Stimulated activated CD8-positive, alpha-beta memory T cell treated with anti-CD3 and anti-CD28 coated beads, Interleukin-2, amount 100 ng/mL, for 48 hours (primary cell): ENCODE measurements at places on chromosomes 11 and 22.

GRCh38 chr11:133928628-133929059 is 28.1 kb downstream of the IGSF9B start:
- peak; percentile 48 for DNase-seq

- DNase-seq: no peak
These were observed 97.6 kb downstream of the KCNQ1 start for GRCh38 chr11:2542406-2542805.

DNA sequence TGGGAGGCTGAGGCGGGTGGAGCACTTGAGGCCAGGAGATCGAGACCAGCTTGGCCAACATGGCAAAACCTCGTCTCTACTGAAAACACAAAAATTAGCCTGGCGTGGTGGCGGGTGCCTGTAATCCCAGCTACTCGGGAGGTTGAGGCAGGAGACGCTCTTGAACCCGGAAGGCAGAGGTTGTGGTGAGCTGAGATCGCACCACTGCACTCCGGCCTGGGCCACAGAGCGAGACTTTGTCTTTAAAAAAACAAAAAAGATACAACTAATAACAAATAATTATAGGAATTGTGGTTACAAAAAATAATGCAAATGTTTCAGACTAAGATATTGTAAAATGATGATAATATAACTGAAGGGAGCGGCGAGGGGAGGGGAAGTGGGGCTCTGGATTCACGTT is 90.3 kb upstream of the RTL6 start:
- no peak for DNase-seq

DNA sequence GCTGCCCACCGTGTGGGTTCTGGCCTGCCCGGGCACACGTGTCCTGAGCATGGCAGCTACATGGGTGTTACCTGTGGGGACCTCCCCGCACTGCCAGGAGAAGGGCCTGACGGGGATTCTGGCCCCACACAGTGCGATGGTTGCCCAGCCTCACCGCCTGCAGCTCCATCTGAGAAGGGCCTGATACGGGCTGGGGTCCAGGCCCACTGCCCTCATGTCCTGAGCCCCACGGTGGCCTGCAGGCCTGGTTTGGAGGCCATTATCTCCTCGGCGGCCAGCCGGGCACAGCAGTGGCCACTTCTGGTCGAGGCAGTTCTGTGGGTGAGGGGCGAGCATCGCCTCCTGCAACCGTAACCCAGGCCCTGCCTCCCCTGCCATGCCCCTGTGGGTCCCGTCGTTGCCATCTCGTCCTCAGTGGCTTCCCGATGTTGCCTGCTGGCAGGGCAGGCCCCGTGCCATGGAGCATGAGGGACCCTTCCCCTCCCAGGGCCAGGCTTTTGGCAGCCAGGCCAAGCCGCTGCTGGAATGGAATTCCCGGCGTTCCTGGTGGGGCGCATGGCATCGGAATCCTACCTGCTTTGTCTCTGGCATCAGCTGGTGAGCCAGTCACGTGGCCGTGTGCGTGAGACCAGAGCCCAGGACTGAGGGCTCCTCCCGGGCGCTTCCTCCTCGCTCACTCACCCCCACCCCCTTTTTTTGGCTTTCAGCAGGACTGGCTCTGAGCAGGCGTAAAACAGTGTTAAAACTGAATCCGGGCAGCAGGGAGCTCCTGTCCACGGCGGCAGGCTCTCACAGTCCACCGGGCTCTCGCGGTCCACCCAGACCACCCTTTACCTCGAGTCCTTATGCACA is 71.9 kb upstream of the PPARA start:
- DNase-seq: no peak

DNA sequence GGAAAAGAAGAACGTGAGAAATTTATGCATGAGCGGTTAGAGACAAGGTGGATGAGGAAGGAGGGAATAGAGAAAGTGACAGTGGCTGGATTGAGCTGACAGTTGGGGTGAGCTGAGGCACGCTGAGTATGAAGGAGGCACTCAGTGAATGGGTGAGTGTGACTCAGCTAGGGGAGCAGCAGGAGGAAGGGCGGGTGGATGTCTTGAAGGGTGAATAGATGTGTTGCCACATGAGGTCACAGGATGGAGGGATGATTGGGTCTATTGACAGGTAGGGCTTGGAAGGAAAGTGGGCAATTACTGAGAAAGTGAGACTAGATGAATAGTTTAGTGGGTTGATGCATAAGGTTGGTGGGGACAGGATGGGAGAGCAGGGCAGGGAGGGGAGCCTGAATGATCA is 8.0 kb downstream of the IFITM10 start:
- DNase-seq: no peak

DNA sequence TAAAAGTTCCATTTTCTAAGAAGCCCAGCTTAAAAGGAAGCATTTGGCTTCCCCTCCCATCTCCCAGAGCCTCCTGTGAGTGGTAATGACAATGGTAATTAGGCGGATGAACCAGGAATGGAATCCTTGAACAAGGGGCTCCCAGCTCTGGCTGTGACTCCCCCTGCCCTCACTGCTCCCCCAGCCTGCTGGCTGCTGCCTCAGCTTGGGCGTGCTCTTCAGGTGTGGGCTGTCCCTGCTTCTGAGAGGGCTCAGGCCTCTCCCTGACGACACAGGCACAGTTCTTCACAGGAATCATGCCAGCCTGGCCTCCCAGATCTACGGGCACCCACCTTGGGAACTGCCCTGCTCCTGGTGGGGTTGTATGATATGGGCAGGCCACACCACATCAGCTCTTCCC is 81.7 kb upstream of the NARS2 start:
- DNase-seq: no peak

DNA sequence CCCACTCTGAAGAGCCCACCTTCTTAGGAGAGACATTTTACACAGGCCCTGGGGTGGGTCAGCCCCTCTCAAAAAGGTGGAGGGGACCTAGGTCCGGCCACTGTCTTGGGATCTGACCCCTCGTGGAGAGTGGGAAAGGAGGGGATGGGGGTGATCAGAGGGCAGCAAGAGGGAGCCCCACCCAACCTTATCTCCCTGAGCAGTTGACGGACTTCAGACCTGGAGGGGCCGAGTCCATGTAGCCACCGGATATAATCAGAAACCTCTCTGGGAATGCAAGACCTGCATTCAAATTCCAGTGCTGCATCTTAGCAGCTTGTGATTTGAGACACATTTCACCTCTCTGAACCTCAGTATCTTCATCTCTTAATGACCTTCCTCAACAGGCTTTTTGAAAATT is 44.0 kb downstream of the TP53I11 start:
- no peak for DNase-seq

GRCh38 chr11:125379981-125380380 is 116.1 kb downstream of the FEZ1 start:
- no peak for DNase-seq

DNA sequence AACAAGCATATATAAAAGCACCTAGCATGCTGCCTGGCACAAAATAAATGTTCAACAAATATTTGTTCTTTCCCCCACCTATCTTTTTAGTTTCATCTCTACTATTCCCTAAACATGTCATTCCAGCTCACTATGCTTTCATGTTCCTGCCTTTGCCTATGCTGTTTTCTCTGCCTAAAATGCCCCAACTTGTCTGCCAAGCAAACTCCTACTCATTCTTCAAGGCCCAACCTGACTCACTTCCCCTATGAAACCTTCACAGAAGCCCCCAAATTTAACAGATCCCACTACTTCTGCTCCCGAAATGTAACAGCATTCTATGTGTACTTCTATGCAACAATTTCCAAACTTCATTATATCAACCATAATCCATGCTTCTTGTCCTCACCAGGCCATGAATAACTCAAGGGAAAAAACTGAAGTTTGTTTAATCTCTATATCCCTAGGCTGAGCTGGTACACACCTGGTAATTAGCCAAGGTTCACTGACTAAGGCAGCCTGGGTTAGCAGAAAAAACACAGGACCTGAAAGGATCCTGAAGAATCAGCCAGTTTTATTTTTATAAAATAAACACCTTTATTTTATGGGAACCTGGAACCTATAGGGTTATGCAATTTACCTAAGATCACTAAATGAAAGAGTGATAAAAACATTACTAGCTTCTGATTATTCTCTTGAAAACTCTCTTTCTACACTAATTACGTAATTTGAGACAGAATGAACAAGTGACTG is 72.2 kb downstream of the PAK1 start:
- DNase-seq: no peak

DNA sequence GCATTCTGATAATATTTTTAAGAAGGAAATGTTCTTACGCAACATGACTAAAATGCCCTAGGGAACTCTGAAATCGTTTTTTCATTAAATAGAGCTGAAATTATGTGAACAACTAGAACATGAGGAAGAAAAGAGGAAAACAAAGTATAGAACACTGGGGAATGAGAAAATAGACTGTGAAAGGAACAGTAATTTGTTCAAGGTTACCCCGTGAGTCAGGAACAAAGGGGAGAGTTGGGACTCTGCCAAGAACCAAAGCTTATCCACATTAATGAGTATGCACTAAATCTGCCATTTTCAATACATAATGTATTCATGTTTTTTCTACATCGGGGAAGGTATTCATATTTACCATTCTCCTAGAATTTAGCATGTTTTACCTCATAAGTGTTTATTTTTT is 961.8 kb upstream of the CCDC90B start:
- no peak for DNase-seq

- no peak for DNase-seq
These were observed 27.2 kb downstream of the GRAMD1B start for GRCh38 chr11:123457187-123457770.

DNA sequence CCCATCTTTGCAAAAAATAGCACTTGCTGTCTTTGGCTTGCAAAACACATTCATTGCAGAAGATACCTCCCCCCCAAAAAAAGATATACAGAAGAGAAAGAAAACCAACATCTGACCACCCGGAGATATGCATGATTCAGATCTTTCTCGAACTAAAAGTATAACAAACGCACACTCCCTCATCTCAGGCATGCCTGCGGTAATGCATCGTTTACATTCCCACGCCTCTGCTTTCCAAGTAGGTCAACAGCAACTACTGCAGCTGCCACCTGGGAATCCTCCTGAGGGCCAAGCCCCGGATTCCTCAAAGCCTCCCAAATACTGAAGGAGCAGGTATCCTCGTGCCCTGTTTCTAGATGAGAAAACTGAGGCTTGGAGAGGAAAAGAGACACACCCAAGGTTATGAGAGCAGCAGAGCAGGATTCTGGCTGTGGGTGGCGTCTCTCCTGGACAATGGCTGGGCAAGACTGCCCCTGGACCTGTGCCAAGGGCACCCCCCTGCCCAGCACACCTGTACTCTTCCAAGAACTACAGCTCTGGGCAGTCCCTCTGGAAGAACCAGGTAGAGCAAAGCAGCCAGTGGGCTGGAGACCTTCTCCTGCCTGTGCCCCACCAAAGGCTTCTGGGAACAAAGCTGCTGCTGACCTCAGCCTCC is 38.1 kb downstream of the NUP50 start:
- no peak for DNase-seq

GRCh38 chr11:114317787-114318137 is 21.6 kb downstream of the NNMT start:
- DNase-seq: no peak

GRCh38 chr11:72552399-72552910 is 118.1 kb upstream of the CLPB start:
- DNase-seq: no peak

DNA sequence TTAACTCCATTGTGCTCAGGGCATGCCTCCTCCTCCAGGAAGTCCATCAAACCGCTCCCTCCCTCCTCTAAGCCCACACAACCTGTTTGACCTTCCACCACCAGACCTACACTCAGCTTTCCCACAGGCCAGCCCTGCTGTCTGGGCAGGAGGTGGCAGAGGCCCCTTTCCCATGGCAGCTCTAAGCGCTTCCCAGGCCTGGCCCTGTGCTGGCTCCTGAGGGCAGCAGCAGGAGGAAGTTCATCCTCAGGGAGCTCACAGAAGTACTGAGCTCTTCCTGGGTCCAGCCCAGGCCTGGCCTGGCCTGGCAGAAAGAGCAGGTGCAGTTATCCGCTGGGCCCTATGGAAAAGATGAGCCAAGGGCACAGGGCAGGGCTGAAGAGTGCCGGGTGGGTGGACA is 31.4 kb downstream of the ARAP1 start:
- DNase-seq: no peak

DNA sequence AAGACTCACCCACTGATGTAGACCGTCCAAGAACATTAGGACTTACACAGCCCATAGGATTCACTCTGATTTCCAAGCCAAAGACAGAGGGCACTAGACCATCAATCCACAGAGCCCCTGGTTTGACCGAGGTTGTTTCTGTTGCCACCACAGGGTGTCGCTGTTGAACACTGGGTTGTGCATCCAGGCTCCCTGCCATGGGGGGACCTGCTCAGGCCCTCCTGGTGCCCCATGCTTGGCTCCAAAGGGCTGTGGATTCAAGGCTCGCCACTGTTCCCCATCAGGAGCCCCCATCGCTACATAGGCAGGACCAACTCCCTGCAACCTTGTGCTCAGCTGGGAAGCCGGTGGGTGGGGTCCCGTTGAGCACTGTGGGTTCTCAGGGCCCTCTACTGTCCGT is 128.0 kb upstream of the ANO1 start:
- DNase-seq: peak; percentile 24

DNA sequence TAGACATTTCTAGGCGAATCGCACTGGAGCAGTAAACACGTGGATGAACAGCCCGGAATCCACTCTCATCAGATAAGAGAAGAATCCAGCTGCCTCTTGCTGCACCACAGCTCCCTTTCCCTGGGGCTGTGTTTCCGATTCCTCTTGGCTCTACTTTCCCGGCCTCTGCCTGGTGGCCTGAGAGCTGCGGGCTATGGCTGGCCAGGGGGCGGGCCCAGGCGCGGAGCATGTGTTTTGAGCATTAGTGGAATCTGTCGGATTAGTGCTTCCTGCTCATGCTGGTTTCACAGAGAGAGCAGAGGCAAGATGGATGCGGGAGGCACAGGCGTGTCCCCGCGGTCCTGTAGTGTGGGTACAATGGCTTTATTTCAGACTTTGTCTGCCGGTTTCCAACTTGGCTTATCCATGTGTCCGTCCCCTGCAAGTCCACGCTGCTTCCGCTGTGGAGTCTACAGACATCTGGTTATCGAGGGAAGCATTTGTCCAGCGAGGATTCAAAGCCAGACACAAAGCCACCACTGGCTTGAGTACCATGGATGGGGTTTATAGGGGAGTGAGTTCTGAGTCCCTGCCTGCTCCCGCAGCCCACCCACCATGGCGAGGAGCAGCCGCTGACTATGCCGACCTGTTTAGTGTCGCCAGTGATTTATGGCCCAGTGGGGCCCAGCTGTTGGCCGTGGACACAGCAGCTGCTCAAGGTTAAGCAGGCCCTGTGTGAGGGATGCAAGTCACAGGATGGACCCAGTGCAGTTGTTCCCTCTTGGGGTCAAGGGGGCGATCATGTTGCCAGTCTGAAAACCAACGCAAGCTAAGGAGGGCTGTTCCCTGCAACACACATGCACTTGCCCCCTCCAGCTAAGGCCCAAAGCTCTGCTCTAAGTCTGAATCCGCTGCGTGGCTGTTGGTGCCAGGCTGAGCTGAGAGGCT is 43.3 kb upstream of the EP300 start:
- DNase-seq: no peak

DNA sequence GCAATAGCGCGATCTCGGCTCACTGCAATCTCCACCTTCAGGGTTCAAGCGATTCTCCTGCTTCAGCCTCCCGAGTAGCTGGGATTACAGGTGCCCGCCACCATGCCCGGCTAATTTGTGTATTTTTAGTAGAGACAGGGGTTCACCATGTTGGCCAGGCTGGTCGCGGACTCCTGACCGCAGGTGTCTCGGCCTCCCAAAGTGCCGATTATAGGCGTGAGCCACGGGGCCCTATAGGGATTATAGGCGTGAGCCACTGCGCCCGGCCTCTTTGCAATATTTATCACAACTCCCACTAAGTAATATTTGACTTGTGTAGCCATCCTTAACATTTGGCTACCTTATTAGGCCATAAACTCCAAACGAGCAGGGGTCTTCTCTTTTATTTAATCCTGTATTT is 879 bp upstream of the CUL5 start:
- DNase-seq: no peak
